ENCODE measurements at places on chromosomes 5 and 9.

DNA sequence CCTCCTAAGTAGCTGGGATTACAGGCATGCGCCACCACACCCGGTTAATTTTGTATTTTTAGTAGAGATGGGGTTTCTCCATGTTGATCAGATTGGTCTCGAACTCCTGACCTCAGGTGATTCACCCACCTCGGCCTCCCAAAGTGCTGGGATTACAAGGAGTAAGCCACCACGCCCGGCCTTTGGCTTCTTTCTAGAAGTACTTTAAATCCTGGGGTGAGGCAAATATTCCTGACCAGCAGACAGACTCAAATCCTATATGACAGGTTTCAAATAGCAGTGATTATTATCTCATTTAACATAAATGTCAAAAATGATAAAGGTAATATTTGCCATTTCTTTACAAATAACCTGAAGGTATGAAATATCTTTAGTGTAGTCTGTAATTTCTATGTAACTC is 35.6 kb downstream of the ABHD17B start:
- no peak for DNase-seq

DNA sequence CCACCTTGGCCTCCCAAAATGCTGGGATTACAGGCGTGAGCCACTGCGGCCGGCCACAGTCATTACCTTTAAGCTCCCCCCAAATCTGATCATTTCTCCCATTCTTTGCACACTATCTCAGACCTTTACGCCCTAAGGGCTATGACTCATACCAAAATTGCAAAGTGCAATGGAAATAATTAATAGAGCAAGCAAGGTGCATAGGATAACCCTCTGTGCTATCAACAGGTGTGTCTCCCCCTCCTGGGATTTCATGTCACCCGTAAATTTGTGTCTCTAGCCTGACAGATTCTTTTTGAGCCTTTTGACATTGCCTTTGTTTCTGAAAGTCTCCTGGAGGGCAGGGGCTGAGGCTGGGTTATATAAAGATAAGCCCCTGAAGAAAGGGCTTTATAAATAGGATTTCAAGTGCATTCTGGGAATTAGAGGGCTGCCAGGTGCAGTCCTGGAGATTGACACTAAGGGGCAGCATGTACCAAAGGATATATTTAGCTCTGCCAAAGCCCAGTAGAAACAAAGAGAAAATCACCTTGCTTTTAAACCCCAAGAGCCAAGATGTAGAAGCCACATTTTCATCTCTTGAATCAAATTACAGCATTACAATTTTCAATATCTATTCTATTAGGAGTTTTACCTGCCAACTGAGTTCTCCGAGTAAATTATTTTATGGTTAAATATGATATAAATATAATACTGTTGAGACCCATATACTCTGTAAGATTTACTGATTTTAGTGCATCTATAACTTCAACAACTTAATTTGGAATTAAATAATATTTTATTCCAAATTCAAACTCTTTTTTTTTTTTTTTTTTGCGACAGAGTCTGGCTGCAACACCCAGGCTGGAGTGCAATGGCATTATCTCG is 18.2 kb downstream of the S100Z start:
- peak; percentile 61 for DNase-seq

GRCh38 chr5:160466116-160466515 is 44.5 kb downstream of the PTTG1 start:
- no peak for DNase-seq

DNA sequence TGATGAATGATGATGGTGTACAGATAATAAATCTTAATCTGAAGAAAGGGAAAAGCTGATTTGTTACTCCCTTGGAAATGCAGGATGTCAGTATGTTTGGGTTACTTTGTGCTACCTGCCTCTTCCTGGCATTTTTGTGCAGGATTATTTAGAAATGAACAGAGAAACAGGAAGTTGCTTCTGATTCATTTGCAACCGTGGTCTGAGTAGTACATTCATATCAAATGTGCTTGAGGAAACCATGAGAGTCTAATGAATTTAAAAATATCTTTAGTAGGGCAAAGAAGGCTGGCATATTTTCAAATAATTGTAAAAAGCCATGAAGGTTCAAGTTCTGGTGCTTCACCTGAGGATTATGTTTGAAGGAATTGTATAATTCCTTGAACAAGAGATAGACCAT is 391.6 kb downstream of the TMEM161B start:
- DNase-seq: no peak

- DNase-seq: no peak
These were observed 235.2 kb upstream of the ELL2 start for GRCh38 chr5:96196890-96197289.

DNA sequence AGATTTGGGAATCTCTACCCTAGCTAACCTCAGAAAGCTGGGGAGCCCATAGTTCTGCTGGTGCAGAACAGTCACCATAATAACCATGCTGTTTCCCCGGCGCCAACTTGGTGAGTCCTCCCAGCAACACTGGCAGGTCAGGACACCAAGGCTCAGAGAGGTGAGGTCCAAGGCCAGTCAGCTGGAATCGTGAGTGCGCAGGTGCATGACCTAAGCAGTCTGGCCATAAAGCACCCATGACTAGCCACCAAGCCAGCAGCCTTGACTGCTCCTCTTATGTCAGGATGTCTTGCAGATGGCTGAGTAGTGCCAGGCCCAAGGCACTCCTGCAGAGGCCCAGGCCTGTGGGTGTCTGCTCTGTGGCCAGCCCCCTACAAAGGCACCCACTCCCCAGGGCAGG is 2.6 kb downstream of the RNF44 start:
- no peak for DNase-seq

DNA sequence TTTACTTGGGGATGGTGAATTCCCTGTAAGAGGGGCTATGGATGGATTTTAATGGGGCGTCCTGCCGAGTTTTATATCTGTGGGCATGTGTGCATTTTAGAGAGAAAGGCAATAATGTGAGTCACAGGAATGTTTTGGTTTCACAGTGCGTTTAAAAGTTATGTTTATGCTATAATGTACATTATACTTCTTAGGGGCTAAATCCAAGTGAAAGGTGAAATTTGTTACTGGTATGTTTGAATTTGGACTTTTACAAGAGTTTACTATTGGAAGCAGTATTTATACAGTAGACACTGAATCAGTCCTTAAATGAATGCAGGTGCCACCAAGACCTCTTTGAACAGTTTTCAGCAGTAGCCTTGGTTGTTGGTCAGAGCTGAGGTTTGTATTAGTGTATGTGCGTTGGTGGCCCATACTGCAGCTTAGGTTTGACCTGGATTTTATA is 5.6 kb downstream of the JMY start:
- no peak for DNase-seq

DNA sequence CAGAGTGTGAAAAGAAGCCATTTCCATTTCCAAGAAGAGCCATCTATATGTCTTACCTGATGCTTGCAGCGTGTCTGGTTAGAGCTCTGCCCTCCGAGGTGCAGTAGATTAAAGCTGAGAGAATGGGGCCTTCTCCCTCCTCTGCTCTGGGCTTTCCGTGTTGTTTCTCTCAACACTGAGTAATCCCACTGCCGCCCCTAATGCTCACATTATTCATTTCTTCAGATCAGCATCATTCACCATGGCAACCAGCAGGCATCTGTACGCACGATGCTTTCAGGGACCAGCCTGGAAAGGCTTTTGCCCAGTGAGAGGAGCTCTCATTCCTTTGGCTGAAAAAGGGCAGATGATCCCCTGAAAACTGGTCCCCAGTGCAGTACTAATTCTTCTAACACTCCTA is 79.6 kb downstream of the CYFIP2 start:
- DNase-seq: no peak

GRCh38 chr5:58048185-58048925 is 411.5 kb downstream of the PLK2 start:
- no peak for DNase-seq

DNA sequence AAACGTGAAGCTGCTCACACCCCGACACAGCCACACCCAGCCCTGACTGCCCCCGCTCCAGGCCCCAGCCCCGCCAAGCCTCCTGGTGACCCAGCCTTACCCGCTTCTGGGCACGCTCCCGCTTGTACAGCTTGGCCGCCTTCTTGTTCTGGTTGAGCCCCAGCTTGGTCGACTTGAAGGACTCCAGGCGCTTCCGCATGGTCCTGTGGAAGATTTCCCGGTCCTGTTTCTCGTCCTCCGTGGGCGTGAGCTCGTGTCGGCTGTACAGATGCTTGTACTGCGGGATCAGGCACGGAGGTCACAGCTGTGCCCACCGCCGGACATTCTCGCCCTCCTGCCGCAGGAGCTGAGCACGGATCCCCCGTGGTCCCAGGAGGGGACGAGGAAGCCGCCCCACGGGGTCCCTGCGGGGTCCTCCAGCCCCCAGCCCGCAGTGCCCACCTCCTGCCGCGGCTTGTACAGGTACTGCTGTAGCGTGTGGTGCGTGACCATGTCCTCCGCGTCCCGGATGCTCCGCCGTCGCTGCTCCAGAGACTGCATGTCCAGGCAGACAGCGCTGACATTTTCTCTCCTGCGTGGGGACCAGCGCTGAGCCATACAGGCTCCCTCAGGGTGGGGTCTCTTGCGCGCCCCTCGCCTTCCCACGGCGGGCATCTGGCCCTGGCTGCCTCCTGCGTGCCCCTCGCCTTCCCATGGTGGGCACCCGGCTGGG is 33.3 kb downstream of the EXOC3 start:
- no peak for DNase-seq

- DNase-seq: peak; percentile 56
These were observed 189.4 kb downstream of the CCDC192 start for GRCh38 chr5:127892467-127893207.

DNA sequence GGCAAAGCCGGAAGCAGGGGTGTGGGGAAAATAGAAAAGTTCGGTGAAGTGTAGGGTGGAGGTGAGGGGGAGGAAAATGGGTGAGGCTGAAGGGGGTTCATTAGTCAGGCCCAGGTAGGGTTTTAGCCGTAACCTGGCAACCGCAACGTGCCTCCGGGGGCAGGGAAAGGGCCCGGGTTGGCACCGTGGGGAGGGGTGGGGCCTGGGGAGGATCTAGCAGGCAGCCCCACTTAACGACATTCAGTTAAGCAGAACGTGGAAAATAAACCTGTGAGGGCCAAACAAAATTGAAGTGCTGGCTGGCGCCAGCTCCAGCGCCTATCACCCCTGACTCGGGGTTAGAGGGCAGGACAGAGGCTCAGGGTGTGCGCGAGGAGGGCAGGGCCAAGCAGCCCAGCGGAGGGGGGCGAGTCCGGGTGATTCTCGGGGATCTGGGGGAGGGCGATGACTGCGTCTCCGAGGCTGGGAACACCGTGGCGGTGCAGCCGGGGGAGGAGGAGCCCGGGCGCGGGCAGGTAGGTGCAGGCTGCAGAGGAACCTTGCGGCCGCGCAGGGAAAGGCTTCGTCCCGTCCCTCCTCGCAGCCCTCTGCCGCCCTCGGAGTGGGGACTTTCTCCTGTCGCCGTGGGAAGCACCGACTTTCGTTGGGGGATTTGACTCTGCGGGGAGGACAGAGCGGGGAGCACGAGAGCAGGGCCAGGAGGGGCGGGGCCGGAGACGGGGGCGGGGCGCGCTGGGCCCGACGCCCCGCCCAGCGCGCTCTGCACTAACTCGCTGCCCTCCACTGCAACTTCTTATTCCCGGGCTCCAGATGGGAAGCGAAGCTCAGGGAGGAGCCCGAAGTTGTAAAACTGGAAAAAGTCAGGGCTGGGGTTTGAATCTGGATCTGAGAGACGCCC is 5.1 kb downstream of the RGS14 start:
- no peak for DNase-seq

DNA sequence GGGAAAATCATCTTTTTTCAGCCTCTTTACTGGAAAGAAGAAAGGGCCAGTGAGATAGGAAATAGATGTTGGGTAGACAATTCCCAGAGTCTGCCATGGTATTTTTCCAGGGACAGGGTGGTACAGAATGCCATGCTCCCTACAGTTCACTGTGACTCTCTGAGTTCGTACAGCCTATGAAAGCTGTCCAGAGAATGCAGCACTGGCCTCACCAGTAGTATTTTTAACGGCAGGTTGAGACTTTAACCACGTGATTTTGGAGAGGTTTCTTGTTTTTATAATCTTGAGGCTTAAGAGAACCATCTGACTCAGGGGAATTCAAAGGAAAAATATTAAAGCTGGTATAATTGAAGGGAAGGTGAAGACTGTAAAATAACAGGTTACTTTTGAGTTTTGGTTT is 10.1 kb upstream of the ZNF474 start:
- no peak for DNase-seq

GRCh38 chr5:122421374-122422079 is 109.5 kb downstream of the SNCAIP start:
- no peak for DNase-seq

- DNase-seq: no peak
These were observed 192.0 kb downstream of the MTRR start for GRCh38 chr5:8060953-8061429.

GRCh38 chr5:126981222-126981621 is 49.1 kb downstream of the MARCHF3 start:
- DNase-seq: no peak

DNA sequence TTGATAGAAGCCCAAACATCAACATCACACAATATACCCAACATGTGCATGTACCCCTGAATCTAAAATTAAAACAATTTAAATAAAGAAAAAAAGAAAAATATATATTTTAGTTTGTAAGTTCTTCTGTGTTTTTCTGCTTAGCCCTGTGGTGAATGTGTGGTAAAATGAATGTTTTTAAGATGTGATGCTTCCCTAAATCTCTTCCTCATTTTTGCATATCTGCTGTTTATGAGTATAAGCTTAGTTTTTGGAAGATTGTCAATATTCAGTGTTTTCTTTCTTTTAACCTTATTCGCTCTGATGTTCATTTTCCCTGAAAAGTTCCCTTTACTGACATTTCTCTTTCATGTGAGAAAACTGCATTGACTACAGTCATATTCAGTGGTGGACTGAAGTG is 44.4 kb upstream of the DAB2 start:
- no peak for DNase-seq

DNA sequence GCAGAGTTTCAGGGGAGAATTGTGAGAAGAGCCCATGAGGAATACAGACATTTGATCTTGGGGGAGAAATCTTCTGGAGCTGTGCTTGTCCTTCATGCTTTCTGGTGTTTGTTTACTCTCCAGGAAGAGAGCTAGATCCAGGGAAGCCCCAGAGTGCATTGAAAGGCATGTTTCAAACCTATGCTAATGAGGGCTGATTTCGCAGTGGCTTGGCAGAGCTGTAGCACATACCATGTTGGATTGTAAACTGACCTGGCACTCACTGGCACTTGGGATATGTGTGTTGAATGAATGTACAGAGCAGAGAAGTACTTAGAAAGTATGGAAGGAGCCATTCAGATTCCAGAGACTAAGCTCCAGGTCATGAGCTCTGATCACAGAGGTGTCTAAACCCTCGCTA is 30.9 kb downstream of the TNFSF8 start:
- DNase-seq: no peak

GRCh38 chr9:121199921-121200320 is 1.7 kb downstream of the RAB14 start:
- DNase-seq: no peak

- no peak for DNase-seq
These were observed 259.3 kb downstream of the FANCC start for GRCh38 chr9:95058121-95058785.

GRCh38 chr5:114953565-114953964 is 216.1 kb downstream of the TRIM36 start:
- no peak for DNase-seq

DNA sequence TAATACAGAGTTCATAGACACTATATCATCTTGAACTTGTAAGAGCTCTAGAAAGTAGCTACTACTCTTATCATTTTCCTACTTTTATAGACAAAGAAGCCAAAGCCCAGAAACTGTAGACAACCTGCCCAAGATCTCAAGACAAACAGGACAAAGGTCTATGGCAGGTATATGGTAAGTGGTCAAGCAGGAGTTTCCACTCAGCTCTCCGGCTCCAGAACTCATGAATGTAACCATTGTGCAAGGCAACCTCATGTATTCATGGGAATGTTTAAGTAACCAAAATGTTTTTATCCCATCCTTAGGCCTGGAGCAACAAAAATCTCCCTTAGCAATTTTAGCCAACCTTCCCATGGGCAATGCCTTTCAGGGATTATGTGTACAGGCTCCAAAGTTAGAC is 163.4 kb upstream of the PUM3 start:
- DNase-seq: no peak

GRCh38 chr9:26802921-26803320 is 89.7 kb downstream of the CAAP1 start:
- no peak for DNase-seq
